ENCODE measurements at places on chromosomes 5 and 9.

GRCh38 chr9:127277099-127277498, 12.5 kb downstream of the GARNL3 start:
- DNase-seq = no peak

DNA sequence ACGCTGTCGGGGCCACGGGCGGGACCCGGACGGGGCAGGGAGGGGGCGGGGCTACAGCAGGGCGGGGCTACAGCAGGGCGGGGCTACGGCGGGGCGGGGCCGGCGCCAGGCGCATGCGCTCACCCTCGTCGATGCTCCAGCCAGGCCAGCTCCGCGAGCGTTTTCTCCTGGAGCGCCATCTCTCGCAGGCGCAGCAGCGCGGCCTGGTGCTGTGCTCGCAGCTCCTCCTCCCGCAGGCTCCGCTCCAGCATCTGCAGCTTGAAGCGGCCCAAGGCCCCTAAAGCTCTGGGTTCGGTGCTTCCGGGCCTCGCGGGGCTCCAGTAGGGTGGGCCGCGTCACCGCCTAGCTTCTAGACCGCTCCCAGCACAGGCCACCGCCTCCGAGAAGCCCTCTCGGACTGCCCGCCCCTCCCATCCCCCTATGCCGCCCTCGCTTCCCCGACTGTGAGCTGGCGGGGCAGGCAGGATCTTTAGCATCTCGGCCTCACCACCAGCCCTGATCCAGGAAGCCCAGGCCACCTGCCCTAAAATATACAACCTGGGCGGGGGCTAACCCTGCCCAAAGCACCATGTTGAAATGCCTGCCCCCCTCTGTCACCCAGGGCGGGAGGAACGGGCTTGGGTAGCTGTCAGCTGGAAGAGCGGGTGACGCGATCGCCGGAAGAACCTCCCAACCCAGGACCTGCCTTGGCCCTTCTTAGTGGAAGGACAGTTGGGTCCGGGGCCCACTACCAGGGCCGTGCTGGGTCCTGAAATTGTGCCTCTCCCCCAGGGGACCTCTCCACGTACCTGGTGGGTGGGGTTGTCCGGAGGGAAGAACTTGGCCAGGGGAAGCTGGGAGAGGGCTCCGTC, 21.9 kb upstream of the QSOX2 start:
- peak; percentile 2 for DNase-seq

GRCh38 chr9:27393054-27393846, 96.3 kb upstream of the EQTN start:
- no peak for DNase-seq

- DNase-seq = no peak
Observed at GRCh38 chr9:7936996-7937395, 137.4 kb upstream of the DMAC1 start.

- DNase-seq = no peak
Observed at GRCh38 chr9:13621872-13622564, 342.5 kb upstream of the MPDZ start.

DNA sequence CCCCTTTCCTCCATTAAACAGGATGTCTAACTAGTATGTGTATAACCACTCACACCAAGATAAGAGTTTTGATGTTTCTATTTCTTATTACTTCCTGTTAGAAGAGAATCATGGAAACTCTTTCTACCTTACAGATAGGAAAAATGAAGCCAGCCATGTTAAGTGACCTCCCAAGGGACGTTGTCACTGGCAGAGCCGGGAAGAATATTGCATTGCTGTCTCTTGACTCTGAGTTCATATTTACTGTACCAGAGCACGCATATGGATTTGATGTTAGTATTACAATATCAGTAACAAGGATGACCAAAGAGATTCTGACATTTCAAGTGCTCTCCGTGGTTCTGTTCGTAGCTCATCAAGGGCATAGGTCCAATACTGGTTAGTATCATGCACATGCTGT, 12.5 kb upstream of the C5orf63 start:
- DNase-seq = no peak

DNA sequence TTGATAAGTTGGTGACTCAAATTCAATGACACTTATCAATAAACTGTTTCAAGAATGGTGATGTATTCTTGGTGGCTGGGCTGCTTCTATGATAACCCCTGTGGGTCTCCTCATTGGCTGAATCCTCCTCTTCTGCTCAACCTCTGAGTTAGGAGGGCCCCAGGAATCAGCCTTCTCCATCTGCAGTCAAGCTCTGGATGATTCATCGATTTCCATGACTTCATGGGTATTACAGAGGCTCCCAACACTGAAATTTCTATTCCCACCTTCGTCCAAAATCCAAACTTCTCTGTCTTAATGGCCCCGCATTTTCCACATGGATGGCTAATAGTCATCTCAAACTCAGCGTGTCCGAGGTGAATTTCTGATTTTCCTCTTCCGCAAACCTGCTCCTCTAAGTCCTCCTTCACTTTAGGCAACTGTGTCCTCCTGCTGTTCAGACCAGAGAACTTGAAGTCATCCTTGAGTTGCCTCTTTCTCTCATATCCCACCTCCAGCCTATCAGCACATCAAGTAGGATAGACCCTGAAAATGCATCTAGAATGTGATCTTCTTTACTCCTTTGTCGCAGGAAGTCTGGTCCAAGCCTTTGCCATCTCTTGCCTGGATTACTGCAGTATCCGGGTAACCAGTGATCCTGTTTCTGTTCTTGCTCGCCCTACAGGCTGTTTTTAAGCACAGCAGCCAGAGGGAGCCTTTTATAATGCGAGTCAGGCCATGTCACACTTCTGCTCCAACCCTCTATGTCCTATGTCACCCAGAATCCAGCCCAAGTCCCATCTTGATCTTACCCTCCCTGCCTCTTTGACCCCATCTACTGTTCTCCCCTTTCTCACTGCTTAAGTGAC, 41.4 kb upstream of the IL7R start:
- no peak for DNase-seq

Measured in NCI-H2081 treated with DMSO at 0.1 percent for 48 hours (cell line).